ENCODE measurements at places on chromosomes 4 and X.

DNA sequence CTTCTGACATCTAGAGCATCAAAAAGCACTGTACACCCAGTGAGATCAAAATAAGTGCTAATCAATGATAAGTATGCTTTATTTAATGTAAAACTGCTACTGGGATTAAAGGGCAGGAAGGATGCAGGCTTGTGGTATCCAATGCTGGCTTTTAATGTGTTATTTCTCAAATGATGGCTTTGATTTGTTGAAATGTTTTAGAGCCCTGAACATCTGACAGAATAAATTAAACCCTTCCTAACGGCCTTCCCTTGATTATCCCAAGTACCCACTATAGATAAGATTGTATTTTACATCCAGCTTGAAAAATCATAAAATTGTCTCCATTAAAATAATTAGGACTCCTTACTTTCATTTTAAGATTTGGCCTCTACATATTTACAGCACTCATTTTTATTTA, 382.9 kb downstream of the HNRNPD start:
- no peak for DNase-seq

DNA sequence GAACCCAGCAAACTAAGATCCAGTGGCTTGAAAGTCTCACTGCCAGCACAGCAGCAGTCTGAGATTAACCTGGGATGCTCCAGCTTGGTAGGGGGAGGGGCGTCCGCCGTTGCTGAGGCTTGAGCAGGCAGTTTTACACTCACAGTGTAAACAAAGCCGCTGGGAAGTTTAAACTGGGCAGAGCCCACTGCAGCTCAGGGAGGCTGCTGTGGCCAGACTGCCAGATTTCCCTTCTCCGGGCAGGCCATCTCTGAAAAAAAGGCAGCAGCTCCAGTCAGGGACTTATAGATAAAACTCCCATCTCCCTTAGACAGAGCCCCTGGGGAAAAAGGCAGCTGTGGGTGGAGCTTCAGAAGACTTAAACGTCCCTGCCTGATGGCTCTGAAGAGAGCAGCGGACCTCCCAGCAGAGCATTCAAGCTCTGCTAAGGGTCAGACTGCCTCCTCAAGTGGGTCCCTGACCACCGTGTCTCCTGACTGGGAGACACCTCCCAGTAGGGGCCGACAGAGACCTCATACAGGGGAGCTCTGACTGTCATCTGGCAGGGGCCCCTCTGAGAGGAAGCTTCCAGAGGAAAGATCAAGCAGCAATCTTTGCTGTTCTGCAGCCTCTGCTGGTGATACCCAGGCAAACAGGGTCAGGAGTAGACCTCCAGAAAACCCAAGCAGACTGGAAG, 45.1 kb upstream of the CDX4 start:
- DNase-seq, result peak; percentile 75

GRCh38 chrX:97367125-97367524, 483.4 kb downstream of the RPA4 start:
- no peak for DNase-seq

DNA sequence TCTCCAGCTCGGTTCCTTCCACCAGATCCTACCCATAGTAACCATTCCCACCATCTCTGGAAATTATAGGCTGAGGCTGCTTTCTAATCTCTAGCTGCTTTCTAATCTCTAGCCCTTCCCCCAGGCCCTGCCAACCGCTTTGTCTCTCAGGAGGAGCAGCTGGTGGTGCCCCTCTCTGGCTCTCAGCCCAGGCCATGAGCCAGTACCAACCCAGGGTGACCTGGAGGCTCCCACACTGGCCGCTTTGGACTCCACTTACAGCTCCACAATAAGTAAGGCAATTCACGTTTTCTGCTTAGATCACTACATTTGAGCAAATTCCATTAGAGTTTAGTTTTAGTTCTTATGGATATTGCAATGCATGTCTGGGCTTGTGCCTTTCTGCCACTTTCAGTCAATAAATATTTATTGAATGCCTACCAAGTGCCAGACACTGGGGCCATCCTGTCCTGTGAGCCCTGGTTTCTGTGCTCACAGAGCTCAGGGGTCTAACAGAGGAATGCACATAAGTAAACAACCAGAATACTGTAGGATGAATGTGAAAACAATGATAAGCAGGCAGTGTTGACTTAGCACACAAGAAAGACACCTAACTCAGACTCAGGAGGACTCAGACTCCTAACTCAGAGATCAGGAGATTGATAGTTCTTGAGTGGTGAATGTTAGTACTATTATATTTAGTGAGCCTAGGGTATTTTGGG, 38.9 kb downstream of the SMC1A start:
- DNase-seq, result no peak

- no peak for DNase-seq
Observed at GRCh38 chrX:57422289-57422688, 135.8 kb downstream of the FAAH2 start.

DNA sequence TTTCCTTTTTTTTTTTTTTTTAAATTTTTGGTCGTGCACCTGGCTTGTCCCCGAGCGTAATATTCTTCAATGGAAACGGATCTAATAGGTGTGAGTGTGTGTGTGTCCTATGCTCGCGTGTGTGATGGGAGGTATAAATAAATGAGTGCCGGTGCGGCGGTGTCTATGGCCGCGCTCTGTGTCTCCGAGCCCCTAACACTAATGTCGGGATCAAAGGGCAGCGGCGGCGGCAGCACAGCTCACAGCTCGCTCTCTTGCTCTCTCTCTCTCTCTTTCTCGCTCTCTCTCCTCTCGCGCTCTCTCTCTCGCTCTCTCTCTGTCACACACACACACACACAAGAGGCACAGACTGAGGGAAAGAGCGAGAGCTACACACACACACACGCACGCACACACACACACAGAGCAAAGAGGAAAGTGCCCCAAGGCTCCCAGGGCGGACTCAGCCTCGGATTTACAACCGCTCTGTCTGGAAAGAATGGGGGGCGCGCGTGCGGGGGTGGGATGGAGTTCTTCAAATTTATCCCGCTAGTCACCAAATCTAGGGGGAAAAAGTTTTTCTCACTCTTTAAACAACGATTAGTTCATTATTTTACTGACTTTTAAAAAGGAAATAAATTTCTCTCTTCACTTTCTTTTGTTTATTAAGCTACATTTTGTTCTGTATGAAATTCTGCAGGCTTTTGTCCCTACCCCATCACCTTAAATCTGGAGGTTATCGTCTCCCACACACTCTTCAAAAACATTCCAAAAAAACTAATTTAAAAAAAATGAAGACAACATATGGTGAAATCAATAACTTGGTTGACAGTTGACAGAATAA, at the start of gene ZNF827:
ZNF827 (minus strand) TSS at position 206 of the 823 bp plus-strand sequence. CDS start 416 bp downstream, outside the sequence.
- DNase-seq, result peak; percentile 87

DNA sequence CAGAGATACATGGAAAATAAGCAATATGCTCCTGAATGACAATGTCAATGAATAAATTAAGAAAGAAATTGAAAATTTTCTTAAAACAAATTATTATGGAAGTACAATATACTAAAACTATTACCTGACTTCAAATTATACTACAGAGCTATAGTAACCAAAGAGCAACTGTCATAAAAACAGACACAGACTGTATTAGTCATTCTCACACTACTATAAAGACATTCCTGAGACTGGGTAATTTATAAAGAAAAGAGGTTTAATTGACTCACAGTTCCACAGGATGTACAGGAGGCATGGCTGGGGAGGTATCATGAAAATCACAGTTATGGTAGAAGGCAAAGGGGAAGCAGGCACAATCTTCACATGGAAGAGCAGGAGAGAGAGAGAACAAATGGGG, 60.0 kb upstream of the CYSLTR1 start:
- no peak for DNase-seq

DNA sequence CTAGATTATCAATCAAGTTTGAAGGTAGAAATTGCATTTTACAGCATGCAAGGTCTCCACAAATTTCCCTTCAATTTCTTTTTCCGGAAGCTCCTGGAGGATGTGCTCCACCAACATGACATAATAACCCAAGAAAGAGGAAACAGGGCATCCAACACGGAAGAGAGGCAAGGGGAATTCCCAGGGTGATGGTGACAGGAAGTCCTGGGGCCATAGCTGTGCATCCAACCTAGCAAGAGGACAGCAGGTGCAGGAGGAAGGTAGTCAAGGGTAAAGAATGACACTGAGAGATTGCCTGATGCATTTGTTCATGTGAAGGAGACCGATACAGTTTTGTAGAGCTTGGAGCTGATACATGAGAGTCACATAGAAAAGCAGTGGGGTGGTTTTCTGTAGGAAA, 115.7 kb upstream of the LSM6 start:
- DNase-seq, result no peak

DNA sequence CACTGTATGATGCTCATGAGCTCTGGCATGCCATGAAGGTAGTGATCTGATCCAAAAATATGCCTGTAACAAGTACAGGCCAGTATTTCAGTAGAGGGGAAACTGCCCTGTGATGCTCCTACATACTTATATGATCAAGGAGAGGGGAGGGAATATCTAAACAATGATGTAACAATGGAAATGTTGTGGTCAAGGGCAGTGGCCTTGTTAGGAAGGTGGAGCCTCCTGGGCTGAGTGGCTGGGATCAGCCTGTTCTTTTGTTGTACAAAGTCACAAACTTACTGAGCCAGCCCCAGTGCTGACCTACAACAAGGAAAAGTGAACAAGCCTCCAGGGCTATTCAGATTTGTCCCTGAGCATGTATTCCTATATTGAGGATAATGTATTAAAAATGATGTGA, 70.3 kb downstream of the ANXA10 start:
- DNase-seq, result no peak

- DNase-seq, result no peak
Observed at GRCh38 chrX:65993332-65993731, 46.5 kb downstream of the VSIG4 start.

DNA sequence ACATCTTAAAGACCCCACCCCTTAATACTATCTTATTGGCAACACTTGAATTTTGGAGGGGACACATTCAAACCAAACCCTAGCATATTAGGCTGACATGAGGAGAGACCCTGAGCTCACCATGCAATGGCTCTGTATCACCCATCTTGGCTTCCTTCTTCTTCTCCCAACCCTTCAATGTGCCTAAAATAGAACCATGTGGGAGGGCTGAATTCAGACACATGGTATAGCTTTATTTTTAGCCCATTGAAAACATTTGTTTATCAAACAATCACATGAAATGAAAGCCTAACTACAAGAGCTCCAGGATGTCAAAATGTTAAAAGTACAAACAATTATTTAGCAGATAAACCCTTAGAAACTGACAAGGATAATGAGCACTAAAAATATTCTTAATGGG, 81.6 kb downstream of the RASL11B start:
- DNase-seq, result no peak

GRCh38 chr4:157079441-157079840, 3.5 kb downstream of the GLRB start:
- DNase-seq, result no peak

DNA sequence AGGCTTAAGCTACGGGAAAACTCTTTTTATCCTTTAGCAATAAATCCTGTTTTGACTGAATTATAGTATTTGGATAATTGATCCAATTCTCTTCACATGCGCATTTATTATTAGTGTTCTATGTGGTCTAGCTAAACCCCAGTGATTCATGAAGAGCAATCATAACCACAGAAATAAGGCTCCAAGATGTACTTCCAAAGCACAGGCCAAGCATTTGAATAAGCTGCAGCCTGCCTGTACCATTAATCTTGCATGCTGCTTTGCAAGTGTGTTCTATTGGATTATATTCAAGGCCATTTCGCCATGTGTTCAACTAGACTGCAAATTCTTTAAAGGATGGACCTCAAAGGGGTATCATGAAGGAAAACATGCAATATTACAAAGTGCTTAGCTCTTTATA, 385.2 kb upstream of the FAT1 start:
- no peak for DNase-seq

DNA sequence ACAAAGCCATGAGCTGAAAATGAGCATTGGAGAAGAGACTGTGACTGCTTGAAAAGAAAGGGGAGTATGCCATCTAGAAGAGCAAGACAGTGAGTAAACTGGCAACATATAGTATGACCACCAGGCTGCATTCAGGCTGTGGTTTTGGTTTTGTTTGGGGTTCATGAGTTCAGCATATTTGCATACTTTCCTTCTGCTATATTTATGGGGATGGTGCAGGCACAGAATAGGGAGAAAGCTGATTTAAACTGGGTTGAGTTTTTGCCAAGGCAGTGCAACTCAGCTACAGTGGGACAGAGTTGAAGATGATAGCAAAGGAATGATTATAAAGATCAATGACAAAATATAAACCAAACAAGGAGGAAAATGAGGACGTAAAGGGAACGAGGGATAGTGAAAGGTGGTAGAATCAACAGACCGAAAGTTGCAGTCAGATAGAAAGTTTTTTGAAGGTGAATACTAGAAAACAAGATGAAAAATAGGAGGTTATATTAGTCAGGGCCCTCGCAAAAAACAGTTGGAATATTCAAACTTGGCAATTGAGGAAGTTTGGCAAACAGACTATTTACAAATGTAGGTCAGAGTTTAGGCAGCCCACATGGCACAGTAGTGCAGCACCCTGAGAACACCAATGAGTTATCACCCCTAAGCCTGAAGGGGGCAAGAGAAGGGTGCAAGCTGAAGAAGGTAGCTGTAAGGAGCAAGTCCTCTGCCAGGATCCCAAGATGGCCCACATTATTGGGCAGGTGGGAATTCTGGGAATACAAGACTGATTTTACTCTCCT, 114.8 kb upstream of the MAP9 start:
- DNase-seq, result no peak

GRCh38 chr4:70619778-70620177, 8.8 kb upstream of the ENAM start:
- DNase-seq, result no peak

- peak; percentile 55 for DNase-seq
Observed at GRCh38 chrX:110509755-110510532, 151.3 kb downstream of the RTL9 start.

DNA sequence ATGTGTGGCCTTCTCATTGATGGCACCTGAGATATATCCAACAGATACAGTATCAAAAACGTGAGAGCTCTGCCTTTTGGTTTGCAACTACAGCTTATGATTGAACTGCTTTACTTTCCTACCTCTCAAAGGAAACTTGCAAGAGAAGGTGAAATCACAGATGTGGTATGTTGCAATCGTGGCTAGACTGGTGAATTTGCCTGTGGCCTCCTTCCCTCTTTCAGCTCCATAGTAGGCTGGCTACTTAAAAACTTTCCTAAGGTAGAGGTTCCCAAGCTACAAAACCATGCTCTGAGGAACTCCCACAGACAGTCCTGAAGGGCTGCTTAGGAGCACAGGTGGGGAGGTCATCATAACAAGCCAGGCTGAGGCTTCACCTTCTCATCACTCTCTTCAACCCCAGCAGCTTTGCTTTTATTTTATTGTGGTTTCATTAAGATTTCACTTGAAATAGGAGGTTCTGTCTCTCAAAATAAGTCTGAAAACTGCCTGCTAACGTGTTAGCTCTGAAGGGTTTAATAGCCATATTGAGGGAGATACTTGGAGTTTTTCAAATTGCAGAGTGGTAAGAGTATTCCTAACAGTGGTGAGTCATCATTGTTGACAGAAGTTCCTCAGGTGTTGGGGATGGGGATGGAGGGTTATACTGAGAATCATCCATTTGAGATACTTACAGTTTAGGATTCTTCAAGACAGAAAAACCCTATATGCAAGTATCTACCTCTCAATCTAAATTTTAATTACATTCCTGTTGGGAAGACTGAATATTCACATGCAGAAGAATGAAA, 93.5 kb upstream of the UCP1 start:
- DNase-seq, result peak; percentile 46

- no peak for DNase-seq
Observed at GRCh38 chr4:24734511-24734910, 60.9 kb upstream of the SOD3 start.

All from endodermal cell (in vitro differentiated cells).